ENCODE measurements at places on chromosomes 6 and 20. TPM values are rescaled to one million over a fixed set of nuclear protein-coding genes. Genes with fewer than 3 reads are reported as not detected.

- DNase-seq, result no peak
These were observed 146.7 kb upstream of the CDH4 start for GRCh38 chr20:61105395-61105794.

GRCh38 chr6:82030761-82031503, 216.6 kb downstream of the IBTK start:
- no peak for DNase-seq

GRCh38 chr20:51531141-51531710, 11.3 kb downstream of the NFATC2 start:
- peak; percentile 36 for DNase-seq

- DNase-seq, result peak; percentile 52
These were observed 253.6 kb upstream of the RAB32 start for GRCh38 chr6:146289816-146290588.

DNA sequence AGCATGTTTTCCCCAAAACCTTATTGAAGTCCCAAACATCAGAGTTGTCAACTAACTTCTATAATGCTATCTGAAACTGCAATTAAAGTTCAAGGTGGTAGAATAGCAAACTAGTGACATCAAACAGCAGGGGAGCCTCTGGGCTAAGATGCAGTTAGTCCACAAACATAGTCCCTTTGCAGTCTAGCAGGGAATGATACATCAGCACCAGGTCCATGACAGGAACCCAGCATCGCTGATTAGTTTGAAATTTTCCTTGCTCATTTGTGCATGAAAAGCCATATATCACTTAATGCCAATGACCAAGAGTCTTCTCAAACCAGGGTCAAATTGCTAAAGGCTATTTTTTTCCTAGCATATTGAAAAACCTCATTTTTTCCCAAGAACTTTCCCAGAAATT, 145.3 kb downstream of the HIVEP2 start:
- no peak for DNase-seq

GRCh38 chr6:39496915-39497314, 174.4 kb upstream of the KCNK16 start:
- no peak for DNase-seq

DNA sequence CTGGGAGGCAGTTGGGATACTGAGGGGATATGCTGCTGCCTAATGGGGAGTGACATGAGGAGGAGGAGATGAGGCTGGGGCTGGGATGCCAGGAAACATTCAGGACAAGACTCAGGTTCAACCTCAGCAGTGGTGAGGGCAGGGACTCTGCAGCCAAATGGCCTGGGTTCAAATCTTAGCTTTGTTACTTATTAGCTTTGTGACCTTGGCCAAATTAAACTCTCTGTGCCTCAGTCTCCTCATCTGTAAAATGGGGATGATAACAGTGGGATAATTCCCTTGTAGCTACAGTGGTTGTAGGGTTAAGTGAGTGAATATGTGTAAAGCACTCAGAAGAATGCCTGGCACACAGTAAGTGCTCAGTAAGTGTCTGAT, 1.9 kb downstream of the PI16 start:
- DNase-seq, result no peak

GRCh38 chr6:34182751-34183531, 37.1 kb upstream of the GRM4 start:
- no peak for DNase-seq

- no peak for DNase-seq
These were observed 49.3 kb downstream of the CD83 start for GRCh38 chr6:14166839-14167238.

GRCh38 chr6:106309766-106310373, 15.7 kb downstream of the ATG5 start:
- peak; percentile 8 for DNase-seq

DNA sequence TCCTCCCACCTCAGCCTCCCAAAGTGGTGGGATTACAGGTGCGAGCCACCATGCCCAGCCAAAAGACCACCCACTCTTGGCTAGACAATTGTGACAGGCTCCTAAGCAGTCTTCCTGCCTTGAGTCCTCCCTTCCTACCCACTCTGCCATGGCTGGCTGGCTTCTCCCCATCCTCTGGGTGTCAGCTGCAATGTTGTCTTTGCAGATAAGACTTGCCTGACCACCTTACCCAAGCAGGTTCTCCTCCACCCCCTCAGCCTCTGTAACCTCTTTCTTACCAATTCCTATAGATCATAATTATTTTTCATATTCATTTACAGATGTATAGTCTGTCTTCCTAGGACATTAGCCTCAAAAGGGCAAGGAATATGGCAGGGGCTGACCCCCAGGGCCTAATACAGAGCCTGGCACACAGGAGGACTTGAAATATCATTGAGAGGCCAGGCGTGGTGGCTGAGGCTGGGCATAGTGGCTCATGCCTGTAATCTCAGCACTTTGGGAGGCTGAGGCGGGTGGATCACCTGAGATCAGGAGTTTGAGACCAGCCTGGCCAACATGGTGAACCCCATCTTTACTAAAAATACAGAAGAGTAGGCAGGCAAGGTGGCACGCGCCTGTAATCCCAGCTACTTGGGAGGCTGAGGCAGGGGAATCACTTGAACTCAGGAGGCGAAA, 28.7 kb upstream of the SPAG4 start:
- DNase-seq, result no peak

- no peak for DNase-seq
These were observed 89.0 kb downstream of the ADGRB3 start for GRCh38 chr6:68724060-68724459.

DNA sequence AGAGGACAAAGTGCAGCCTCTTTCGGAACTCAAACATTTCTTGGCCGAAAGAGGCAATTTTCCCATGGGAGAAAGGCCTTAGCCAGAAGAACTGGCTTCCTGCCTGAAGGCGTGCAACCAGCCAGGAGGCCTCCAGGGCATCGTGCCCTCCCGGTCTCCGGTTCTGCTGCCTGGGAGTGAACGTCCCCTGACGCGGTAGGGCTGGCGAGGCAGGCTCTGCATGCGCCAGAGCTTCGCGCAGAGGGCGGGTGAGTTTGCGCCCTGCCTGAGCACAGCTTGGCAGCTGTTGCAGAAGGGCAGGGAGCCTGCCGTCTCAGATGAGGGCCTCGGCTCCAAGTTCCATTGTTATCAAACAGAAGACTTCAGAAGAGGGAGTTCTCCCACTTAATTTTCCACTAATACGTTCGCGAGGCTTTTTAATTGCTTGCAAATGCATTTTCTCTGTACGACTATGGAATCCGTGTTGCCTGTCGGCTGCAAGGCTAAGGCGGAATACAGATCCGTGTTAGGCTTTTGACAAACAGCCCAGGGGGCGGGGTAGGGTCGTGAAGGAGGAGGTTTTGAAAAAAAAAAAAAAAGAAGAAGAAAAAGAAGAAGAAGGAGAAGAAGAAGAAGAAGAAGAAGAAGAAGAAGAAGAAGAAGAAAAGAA, 5.5 kb upstream of the TFAP2D start:
- DNase-seq, result no peak

DNA sequence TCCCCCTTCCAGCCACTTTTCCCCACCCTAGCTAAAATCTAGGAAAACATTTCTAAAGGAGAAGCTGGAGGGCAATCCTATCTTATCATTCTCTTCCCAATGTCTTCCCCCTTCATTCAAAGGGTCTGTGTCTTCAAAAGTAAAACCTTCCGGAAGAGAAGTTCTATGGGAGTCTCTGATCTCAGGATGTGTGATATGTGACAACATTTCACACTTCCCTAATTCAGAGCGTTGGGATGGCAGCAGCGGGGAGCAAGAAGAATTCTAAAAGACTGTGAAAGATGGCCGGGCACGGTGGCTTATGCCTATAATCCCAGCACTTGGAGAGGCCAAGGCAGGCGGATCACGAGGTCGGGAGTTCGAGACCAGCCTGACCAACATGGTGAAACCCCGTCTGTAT, 65.4 kb upstream of the AKIRIN2 start:
- DNase-seq, result no peak

DNA sequence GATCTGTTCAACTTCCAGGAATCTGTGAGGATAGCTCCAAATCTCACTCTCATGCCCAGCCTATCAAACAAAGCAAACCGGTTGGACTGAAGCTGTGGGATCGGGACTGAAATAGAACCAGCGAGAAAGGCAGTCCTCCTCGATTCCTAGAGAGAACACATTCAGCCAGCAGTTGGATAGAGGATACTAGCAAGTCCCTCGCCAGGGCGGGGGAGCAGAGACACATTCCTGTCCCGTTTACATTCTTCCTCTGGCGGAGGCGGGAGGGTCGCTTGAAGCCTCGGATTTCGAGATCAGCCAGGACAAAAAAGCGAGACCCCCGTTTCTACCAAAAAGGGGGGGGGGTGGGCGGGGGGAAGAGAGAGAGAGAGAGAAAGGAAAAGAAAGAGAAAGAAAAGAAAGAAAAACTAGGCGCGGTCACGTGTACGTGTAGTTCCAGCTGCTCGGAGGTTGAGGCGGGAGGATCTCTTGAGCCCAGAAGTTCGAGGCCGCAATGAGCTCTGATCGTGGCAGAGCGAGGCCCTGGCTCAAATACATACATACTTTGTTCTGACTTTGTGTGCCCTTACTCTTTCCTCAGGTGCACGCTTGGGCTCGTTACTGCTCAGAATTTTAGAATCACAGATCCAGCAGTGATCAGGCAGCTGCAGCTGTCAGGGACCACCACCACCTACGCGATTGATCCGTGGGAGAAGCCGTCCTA, 19.5 kb downstream of the ZNF311 start:
- DNase-seq, result peak; percentile 98

GRCh38 chr20:6066582-6066981, 12.7 kb upstream of the LRRN4 start:
- DNase-seq, result no peak

- no peak for DNase-seq
These were observed 41.2 kb upstream of the POLR1H start for GRCh38 chr6:30019819-30020218.

- DNase-seq, result peak; percentile 88
These were observed 54.2 kb downstream of the MRPL14 start for GRCh38 chr6:44072959-44073611.

DNA sequence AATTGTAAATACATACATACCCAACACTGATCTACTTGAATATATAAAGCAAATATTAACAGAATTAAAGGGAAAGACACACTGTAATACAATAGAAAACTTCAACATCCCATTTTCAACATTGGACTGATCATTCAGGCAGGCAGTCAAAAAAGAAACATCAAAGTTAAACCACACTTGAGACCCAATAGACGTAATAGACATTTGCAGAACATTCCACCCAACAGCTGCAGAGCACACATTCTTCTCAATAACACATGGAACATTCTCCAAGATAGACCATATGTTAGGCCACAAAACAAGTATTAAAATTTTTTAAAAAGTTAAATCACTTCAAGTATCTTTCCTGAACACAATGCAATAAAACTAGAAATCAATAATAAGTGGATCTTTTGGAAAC, 698.2 kb downstream of the COL12A1 start:
- no peak for DNase-seq

- no peak for DNase-seq
These were observed 1.4 kb downstream of the C6orf52 start for GRCh38 chr6:10692965-10693538.

DNA sequence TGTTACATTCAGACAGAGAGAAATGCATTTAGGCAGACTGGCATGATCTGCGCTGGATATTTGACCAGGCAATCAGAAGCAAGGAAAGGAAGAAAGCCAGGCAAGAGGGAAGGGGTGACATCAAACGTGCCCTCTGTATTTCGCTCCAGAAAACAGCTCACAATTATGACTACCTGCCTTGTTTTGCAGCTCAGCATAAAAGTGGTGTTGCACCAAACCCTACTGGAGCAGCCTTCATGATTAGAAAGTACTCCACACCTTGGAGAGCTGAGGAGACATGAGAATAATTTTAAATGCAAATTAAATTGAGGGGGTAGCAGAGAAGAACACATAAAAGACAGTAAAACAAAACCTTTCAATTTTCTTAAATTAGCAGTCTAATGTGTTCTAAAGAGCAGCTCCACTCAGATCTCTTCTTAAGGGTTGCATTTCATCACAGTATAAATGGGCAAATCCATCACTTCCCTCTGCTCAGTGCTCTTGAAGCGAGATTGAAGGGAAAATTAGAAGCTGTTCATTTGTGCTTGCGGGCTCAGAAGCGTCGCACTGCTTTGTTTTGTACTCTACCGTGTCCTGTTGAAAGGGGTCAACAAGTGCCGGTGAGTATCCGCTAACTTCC, at the start of gene PHACTR1:
Gene PHACTR1 (plus strand): TSS at position 470 of the 619 bp plus-strand sequence.
- no peak for DNase-seq

DNA sequence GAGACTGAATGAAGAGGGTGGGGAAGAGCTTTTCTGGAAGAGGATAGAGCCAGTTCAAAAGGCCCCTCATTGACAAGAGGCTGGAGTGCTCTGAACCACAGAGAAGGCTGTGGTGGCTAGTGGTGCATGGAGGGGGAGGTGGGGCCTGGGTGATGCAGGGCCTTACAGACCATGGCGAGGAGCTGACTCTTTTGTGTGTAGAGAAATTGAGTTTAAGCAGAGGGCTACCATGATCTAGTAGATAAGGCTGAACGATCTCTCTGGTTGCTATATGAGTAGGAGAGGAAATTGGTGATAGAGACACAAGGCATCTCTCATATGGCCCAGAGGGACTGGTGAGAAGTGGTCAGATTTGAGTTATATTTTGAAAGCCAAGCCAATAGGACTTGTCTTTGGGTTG, 137.6 kb downstream of the UST start:
- no peak for DNase-seq

DNA sequence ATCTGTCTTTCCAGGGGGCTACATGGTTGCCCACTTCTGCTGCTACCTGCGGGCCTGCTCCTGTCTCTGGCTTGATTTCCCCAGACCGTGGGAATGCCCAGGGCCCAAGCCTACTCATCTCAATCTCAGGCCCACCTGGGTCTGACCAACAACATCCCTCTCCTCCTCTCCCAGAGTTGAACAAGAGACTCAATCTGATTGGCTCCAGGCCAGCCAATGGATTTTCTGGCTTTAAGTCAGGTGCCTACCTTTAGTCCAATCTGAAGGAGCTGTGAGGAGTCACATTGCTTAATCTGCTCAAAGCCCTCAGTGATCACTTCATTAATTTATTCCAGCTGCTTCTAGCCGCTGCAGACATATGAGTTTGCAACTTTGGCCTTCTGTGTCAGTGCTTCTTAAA, 162.4 kb upstream of the KCNG1 start:
- DNase-seq, result no peak

GRCh38 chr6:79372757-79373156, 138.3 kb upstream of the HMGN3 start:
- DNase-seq, result no peak

The SLC35F1 gene
- not detected for total RNA-seq

The LPA gene
- not detected for total RNA-seq

The PTK7 gene
- 44.4 TPM for total RNA-seq

The CLDN20 gene
- total RNA-seq, result not detected

The PGC gene
- not detected for total RNA-seq

The CLIC1 gene
- total RNA-seq, result 1,185 TPM

The NFATC2 gene
- 0.28 TPM for total RNA-seq

The AVP gene
- not detected for total RNA-seq

The C20orf144 gene
- total RNA-seq, result under 0.01 TPM

The CLVS2 gene
- total RNA-seq, result not detected

The ABHD16B gene
- not detected for total RNA-seq

Measured in IMR-90 (cell line).